ENCODE measurements at places on chromosomes 12 and 14.

DNA sequence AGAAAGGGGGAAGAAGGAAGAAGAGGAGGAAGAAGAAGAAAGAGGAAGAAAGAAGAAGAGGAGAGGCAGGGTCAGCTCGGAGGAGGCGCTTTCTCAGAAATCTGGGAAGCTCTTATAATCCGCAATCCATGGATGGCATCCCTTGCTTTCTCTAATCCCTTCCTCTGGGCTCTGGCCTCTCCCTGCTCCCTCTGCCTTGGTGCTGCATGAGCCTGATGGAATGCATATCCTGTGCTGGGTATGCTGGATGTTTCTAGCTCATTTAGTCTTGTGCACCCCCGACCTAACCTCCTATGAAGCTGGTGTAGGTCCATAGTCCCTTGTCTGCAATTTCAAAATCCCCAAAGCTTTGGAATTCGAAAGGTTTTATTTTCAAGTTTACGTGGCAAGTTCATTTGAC is 94.2 kb upstream of the MYL2 start:
- no peak for DNase-seq

GRCh38 chr14:72638021-72638420 is 255.9 kb downstream of the DPF3 start:
- no peak for DNase-seq

GRCh38 chr14:32980902-32981501 is 42.3 kb downstream of the NPAS3 start:
- no peak for DNase-seq

- DNase-seq, result no peak
Observed at GRCh38 chr12:47408171-47408871, 297.5 kb downstream of the RPAP3 start.

DNA sequence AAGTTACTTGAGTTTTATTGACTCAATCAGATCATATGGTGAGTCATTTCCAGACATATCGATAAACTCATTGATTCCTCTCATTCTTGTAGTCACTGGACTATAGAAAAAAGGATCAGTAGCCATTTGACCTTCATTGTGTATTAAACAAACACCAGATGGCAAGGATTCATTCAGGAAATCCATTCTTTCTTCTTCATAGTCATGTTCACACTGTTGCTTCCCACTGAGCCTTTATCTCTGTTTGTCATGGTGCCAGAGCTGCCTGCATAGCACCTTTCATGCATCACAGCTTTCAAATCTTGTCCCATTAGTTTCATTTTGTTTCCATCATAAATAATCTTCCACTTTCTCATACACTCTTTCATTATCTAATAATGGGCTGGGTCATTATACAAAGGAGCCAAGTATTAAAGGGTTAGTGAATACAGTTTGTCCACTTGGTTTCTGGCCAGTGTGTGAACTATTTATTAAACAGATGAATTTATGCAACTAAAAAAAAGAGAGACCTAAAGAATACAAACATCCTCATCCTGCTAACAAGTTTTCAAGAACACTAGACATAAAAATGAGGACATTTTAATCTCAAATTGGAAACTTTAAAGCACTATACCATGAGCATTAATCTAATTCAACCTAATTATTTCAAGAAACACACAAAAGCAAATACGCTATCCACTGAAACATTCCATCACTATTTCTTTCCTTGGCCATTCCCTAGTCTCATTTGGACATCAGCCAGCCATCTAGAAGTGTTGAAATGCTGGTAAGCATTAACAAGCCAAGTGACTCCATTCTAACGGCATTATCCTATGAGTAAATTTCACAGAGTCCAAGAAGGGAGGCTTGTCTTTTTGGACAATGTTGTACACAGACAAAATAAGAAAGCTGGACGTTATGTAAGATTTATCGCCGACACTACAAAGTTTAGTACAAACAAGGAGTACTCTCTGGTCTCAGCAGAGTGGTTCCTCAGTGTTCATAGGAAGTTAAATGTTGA is 476.5 kb downstream of the FOXG1 start:
- no peak for DNase-seq

- DNase-seq, result no peak
Observed at GRCh38 chr14:74964787-74965485, 9.5 kb upstream of the PGF start.

DNA sequence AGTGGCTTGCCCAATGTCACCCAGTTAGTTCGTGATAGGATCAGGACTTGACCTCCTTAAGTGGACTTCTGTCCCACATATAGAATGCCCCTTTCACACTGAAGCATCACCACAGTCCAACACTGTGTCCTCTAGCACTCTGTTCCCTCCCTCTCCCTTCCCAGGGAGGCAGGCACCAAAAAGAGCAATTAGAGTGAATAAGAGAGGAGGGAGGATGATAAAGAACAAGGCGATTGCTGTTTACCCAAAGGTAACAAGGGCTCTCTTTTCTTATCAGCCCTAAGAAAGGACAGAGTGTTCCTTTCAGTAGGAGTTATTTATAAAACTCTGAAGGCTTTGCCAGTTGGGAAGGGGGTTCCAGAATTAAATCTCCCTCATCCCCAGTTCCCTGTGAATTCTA is 192.7 kb upstream of the ATP2B1 start:
- no peak for DNase-seq

DNA sequence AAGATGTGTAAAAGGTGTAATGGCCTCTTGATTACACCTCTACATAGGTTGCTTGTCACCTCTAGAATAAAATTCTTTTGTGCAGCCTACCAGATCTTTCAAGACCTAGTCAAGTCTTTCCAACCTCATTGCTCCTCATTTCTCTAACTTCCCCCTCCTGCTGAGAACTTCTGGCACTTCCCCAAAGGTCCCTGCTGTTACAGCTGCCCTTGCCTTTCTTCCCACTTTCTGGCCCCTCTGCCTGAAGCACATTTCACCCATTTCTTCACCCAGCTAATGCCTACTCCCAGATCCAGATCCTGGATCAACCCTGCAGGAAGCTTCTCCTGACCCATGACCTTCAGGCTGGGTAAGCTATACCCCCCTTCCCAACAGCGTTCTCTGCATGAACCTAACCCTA is 1.5 kb downstream of the TSHR start:
- DNase-seq, result no peak

DNA sequence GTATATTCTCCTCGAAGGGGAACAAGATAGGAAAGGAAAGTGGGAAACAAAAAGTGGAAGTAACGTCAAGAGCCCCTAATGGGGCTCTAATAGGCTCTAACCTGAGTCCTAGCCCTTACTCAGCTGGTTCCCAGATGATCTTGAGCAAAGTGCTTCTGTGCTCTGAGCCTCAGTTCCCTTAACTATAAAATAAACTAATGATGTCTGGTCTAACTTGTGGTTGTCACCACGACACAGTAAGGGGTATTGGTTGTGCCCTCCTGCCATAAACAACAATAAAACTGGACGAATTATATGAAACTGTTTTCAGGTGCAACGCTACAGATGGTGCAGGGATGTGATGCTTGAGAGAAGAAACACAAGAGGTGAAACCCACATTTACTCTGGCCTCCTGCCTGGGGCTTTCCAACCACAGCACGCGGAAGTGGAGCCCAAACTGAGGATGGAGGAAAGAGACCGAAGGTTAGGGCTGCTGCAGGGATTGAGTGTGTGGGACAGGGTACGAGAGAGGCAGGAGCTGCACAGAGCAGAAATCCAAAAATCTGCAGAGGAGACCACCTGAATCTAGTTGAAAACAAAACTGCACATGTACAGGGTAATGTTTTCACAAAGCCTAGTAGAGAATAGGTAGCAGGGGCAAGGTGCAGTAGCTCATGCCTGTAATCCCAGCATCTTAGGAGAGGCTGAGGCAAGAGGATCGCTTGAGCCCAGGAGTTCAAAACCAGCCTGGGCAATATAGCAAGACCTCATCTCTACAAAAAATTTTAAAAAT is 45.6 kb upstream of the BCL2L14 start:
- no peak for DNase-seq

DNA sequence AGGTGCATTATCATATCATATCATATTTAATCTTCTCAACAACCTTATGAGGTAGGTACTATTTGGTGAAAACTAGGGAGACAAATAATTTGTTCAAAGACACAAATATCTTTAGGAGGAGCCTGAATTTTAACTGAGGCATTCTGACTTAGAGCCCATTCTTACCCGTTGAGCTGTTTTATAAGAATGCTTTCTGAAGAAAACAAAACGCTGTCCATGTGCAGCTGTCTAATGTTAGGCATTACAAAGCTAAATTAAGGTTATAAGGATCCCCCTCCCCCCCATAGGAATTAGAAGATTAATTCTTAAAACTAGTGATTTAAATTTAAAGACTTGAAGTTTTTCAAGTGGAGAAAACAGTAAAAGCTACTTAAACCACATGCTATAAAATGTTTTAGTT is 6.4 kb downstream of the KTN1 start:
- no peak for DNase-seq

DNA sequence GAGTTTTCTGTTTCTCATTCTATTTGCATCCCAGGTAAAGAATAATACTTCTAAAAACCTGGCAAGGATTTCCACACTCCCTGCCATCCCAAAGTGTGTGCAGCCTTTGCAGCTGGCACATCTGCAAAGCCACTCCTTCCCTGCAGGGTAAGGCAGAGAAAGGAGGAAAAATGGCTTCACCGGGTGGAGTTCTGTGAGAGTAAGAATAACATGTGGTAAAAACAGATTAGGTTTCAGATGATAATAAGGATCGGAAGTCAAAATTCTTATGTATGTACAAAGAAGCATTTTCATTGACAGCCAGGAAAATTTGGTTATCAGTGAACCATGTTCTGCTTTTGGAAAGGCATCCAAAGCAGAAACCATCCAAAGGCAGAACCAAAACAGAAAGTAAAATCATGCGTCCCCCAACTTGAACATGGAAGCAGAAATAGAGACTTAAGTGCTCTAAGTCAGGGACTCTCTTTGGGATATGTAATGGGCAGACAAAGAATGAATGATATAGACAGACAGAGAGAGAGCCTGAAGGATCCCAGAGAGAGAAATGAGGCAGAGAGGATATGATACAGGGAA is 192.6 kb upstream of the CCDC196 start:
- no peak for DNase-seq

DNA sequence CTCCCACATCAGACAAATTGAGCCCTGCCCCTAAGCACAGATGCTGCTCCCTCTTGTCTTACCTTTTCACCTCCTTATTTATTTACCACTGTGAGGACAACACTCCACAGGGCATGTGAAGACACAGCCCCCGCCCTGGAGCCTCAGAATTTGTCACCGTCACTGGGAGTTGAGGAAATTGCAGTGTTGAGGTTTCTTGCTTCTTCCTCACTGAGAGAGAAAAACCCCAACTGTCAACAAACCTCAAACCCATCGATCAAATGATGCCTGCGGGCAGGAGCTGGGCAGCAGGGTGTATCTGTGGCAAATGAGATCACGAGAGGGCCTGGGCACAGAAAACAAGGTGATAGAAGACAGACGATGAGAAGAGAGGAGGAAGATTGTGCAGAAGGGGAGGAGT is 30.5 kb upstream of the PLEKHG3 start:
- no peak for DNase-seq

DNA sequence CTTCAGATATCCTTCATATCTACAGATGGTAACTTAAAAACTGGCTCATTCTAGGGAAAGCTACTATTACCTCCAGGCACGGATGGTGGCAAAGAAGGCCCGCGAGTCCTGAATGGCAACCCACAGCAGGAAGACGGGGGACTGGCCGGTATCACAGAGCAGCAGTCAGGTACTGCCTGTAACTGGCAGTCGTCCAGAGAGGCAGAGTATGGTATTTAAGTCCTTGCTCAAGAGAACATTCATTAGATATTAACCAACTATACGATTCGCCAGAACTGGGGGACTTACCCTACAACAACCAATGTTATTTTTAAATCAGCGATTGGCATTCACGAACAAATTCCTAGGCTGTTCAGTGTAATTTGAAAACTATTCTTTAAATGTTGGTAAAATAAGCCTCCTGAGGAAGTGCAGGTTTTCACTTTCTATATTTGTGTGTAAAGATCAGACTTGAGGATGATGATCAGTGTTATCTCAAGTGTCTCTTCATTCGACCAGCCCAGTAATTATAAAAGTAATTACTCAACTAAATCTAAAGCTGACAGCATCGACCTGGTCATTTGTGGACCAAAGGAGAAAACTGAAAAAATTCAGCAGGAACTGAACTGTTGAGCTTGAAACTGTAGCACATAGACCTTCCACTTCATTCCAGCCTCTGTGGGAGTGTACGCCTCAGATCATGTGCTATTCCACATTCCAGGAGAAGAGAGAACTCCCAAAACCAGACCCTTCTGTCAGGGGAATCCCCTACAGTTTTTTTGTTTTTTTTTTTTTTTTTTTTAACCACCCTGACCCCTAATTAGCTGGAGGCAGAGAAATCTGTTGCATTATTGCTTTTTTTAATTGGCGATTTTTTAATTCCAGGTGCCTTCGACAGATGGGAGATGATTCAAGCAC is 75.6 kb downstream of the ESR2 start:
- no peak for DNase-seq

DNA sequence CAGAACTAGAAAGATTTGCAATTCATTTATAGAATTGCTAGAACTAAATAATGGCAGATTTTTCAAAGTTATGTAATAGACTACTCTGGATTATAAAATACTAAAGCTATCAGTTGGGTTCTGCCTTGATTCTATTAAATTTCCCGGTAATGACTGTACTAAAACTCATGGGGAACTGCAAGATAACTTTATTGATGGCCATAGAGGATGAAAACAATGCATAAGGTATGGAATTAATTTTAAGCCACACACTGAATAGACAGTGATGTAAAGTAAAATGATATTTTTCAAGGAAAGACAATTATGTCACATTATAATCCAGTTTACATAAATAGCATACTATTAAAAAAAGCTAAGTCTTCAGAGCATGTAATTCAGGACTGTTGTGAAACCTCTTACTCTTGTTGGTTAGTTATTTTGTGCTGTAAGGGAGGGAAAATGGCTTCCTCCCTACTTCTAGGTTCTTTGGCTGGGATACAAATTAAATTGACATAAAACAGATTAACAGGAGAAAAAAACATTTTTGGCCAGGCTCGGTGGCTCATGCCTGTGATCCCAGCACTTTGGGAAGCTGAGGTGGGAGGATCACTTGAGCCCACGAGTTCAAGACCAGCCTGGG is 134.4 kb upstream of the AMIGO2 start:
- DNase-seq, result no peak

GRCh38 chr14:57846596-57846995 is 19.3 kb downstream of the SLC35F4 start:
- no peak for DNase-seq

GRCh38 chr12:53726341-53726740 is 911 bp downstream of the CALCOCO1 start:
- DNase-seq, result no peak
